WTC11 (cell line): ENCODE measurements at places on chromosomes 3 and 15.

GRCh38 chr3:110332629-110333028, 739.0 kb upstream of the NECTIN3 start:
- no peak for DNase-seq

GRCh38 chr3:106049821-106050220, 181.0 kb upstream of the CBLB start:
- DNase-seq, result no peak

DNA sequence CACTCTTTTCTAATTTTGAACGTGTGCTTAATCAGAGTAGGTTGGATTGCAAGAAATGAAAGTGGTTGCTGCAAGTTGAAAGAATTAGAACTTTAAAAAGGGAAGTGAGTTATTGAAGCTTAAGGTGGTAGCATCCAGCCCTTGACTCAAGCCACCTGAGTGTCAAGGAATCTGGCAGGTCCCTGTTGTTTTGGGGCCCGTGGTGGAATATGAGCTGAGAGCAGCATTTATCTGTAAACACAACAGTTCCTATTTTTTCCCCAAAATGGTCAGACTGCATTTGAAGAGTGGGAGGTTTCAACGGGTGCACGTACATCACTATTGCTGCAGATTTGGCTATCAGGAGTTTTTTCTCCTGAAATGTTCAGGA, 1.7 kb downstream of the ITPR1 start:
- DNase-seq, result no peak

- DNase-seq, result peak; percentile 30
These were observed 52.2 kb downstream of the SEMA5B start for GRCh38 chr3:122975163-122975923.

DNA sequence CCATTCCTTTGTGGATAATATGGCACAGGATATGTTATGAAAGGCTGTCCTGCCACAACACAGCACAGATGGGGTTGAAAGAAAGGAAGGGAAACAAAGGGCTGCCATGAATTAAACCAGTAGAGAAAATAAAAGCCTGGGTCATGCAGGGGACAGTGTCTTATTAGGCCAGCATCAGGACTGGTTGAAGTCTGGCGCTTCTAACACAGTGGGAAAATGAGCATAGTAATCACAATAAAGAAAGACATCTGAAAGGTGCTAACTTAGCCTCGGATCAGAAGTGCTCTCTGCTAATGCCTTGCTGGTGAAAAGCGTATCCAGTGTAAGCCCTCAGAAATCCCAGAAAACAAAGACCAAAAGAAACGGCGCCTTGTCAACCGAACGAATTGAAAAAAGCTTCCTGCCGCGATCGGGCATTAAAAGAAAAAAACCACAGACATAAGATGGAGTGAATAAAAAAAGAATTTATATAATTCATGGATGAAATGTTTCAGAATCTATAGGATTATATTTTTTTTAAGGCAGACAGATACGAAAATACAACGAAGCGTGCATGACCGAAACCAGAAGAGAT, 566 bp upstream of the MKRN3 start:
- DNase-seq, result no peak

- DNase-seq, result no peak
These were observed 200.2 kb downstream of the RPLP1 start for GRCh38 chr15:69652751-69653305.

DNA sequence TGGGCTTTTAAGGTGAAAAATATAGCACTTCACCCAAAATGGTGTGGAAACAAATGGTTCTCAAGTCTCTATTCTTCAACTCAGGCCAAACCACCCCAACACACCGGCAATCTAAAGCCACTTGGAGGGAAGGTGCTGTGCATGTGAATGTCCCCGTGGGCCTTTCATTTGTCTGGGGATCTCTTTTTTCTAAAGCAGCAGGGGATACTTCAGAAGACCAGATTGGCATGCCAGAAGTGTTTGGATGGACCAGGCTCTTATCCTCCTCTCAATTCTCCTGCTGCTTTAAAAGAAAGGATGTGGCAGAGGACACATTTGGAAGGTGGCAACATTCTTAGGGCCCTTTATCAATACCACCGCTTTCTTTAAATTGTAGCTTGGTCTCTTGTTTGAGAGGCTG, 193.1 kb downstream of the MEIS2 start:
- DNase-seq, result no peak

GRCh38 chr3:185151964-185152409, 873 bp downstream of the C3orf70 start:
- DNase-seq, result no peak

DNA sequence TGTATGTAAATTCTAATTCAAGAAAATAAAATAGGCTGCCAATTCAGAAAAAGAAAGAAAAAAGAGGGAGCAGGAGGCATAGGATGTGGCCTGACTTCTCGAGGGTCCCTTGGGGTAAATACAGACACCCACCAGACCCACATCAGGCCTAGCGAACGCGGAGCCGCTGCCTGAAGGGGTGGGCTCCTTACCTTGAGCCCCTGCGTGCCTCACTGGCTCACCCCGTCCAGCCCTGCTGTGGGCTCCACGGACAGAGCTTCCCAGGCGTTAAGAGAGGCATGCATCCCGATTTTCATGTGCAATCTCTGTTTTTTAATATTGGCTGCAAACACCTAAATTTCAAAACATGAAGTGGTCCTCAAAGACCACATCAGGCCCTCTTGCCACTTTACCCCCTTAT, 257.8 kb downstream of the PLCL2 start:
- no peak for DNase-seq

GRCh38 chr3:79810581-79810980, 42.8 kb upstream of the ROBO1 start:
- no peak for DNase-seq

DNA sequence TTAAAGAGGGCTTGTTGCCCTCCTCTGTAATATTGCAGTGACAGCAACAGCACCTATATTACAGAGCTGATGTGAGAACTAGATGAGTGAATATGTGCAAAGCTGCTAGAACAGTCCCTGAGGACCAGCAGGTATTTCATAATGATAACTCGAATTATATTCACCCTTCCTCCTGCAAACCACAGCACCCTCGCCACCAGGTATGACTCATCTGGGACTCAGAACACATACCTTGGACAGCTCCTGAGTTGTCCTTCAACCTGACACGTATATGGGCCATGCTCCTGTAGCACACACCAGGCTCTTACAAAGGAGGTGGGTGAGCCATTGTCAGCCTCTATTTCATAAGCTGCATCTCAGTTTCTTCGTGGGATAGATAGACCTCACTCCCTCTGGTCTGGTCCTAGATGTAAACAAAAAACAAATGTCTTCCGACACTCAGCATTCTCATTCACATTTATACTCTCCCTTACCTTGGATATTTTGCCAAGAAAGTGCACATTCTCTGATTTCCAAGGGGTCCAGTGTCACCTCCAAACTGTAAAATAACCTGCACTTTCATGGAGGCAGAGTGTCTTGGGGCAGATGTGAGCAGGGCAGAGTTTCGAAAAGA, 124.5 kb downstream of the TLE3 start:
- no peak for DNase-seq

- no peak for DNase-seq
These were observed 85.3 kb upstream of the SLC6A1 start for GRCh38 chr3:10907262-10907661.
